H1 (cell line): ENCODE measurements at places on chromosomes 1 and 21.
A peak's percentile ranks its signal among the peaks of the same experiment; 100 is the strongest.

DNA sequence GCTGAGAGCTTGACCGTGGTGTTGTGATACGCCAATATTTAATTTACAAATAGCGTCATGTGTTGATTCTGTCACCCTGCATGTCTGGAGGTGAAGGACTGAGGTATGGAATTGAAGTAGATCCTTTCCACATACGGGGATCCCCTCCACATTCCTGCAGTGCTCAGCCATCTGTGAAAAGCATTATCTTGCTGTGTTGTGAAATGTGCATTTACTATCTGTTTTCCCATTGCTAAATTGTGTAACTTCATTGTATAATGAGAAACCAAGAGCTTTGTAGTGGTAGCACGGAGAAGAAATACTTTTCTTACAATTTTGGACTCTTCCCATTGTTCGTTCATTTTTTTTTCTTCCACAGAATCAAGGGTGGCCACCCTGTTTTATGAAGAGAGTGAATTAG lies 577.3 kb upstream of the ZP4 start:
- no peak for DNase-seq

- no peak for DNase-seq
Measured at GRCh38 chr1:10957133-10957532, 55.3 kb upstream of the TARDBP start.

DNA sequence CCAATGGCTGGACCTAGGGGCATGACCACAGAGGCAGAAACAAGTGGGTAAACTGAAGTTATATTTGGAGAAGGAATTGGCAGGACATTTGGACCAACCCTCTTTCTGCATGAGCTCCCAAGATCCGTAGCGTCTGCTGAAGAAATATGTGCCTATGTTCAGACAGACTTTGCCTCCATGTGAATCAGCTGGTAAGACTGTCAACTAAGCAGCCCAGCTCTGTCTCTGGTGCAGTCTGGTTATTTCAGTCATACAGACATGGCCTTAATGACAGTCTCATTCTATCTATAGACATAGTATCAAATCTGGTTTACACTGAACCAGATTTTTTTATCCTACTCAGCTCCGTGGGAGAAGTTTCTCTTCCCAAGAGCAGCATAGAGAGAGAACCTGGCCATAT lies 63.1 kb upstream of the PBX1 start:
- no peak for DNase-seq

DNA sequence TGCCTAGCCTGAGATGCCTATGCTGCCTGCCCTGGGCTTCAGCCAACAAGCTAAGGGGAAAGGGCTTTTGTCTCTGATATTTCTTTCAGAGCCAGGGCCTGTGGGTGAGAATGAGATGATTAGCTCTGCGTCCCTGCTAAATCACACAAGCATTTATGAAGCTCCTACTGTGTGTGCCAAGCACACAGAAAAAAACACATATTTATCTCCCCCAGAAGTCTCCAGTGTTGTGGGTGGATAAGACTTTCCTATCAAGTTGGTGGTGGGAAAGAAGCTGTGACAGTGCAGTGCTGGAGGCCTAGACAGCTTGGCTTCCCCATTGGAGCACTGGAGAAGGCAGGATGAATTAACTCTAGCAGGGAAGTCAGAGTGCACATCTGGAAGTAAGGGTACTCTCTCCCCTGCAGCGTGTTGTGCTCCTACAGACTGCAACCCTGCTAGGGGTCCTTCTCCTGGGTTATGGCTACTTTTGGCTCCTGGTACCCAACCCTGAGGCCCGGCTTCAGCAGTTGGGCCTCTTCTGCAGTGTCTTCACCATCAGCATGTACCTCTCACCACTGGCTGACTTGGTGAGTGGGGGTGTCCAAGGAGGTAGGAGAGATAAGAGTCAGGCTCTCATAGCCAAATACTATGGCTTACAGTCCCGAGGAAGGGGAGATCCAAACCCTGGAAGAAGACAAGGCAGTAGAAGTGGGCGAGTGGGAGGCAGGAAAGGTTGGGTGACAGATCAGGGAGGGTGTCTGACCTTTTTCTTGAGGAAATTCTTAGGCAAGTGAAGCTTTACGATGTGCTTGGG lies 1.7 kb downstream of the SLC50A1 start:
- no peak for DNase-seq

- no peak for DNase-seq
Measured at GRCh38 chr1:25871086-25871703, 4.3 kb downstream of the PAQR7 start.

DNA sequence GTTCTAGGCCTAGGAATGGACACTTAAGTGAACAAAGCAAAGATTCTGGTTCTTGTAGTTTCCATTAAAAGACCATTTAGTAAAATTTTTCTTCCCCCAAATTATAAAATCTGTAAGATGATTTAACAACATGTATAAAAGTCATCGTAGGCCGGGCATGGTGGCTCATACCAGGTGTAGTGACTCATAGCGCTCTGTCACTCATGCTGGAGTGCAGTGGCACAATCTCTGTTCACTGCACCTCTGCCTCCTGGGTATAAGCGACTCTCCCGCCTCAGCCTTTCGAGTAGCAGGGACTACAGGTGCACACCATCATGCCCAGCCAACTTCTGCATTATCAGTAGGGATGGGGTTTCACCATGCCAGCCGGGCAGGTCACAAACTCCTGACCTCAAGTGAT lies 9.1 kb downstream of the ASPM start:
- no peak for DNase-seq

- no peak for DNase-seq
Measured at GRCh38 chr1:211196880-211197279, 62.3 kb upstream of the RCOR3 start.

DNA sequence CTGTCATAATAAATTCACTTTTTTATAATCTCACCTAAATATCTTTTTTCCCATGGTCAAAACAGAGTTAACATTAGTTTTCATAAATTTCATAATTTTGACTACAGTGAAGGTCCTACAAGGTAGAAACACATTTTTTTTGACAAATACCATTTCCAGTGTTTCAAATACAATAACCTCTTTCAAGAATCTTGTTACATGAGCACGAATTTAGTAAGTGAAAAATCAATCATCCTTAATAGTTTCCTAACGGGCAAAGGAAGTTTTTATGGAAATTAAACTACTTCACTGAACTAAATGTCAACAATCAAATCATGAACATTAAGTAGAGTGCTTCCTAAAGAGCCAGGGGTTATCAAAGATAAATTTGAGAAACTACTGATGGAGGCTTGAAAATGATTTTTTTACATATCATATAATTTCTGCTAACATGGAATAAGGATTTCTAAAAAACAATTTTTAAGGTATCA lies 35.4 kb downstream of the ABL2 start:
- DNase-seq = no peak

DNA sequence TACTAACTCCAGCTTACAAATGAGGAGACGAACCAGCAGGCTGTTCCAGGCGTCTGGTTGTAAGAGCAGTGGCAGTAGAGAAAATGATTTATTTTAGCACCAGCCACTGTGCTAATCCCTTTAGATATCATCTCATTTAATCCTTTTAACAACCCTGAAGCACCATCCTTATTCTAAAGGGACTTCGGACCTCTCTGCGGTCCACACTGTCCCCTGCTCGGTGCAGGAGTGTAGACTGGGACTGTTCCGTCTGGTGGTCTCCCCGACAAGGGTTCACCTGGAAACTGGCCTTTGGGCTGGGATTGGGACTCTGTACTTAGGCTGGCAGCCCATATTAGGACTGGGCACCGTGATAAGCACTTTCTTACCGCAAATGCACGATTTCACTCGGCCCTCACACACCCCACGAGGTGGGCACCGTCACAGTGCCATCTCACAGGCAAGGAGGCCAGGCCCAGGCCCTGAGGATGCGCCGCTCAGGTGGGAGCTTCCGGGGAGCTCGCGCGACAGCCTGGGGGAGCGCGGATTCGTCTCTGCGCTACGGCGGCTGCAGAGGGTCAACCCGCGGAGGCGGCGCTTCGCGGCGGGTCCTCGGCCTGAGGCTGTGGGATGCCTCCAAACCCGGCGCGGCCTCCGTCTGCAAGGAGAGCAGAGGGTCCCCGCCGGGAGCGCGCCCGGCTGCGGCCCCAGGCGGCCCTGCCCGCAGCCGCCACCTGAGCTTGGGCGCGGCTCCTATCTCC lies 45.2 kb downstream of the ATP1A1 start:
- DNase-seq = peak; percentile 92
